ENCODE measurements at places on chromosomes 1 and 21.
A peak's percentile ranks its signal among the peaks of the same experiment; 100 is the strongest.

- no peak for DNase-seq
Observed at GRCh38 chr1:235639226-235640205, 10.1 kb downstream of the GNG4 start.

GRCh38 chr1:56584910-56585528 is 5.7 kb upstream of the PLPP3 start:
- no peak for DNase-seq

GRCh38 chr1:159084152-159084551 is 7.6 kb upstream of the AIM2 start:
- DNase-seq, result no peak

GRCh38 chr1:37131281-37131680 is 97.0 kb upstream of the GRIK3 start:
- no peak for DNase-seq

DNA sequence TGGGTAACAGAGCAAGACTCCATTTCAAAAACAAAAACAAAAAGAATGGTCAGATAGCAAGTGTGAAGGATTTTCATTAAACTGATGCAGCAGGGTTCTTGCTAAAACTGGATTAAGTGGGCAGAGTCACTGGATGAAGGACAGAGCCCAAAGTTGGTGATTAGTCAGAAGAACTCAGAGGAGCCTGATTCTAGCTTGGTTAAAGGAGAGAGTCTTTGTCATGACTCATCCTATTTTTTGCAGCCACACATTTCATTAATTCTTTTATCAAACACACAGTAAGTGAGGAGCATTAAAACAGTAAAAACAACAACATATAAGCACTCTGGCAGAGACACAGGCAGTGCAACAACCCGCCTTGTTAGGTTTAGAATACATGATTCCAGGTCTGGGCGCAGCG is 56.0 kb upstream of the EDARADD start:
- no peak for DNase-seq

GRCh38 chr1:7462617-7463016 is 308.5 kb upstream of the VAMP3 start:
- DNase-seq, result no peak

DNA sequence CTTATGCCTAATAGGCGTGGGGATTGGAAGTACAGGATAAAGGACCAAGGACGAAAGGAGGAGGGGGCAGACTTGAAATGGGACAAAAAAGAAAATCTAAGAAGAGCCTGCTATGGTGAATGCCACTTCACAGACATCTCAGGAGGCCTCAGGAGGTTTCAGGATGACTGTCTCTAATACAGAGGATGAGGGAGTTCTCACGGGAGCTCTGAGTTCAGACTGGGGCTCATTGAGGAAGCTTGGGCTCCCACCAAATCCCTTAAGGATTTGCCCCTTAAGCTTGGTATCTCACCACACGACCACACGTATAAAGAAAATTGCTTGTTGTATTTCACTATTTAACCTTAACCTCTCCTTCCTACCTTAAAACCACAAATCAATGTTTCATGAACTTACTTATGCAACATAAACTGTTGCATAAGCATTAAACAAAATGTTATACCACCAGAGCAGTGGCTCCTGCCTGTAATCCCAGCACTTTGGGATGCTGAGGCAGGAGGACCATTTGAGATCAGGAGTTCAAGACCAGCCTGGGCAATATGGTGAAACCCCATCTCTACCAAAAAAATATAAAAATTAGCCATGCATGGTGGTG is 12.4 kb downstream of the SLC30A1 start:
- DNase-seq, result no peak

DNA sequence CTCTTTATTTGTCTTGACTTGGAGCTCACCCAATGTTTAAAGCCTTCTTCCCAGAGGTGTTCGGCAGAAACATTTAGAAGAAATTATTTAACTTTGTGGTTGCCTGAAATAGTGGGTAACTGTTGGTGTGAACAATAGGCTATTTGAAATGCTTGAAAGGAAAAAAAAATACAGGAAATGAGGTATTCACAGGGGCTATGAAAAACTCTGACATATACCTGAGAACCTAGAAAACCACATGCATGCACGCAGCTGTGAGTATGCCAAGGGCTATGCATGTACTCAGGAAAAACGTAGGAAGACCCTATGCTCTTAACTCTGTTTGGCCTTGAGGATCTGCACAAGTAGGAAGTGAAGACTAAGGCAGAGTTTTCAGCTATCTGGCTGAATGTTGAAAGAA is 16.4 kb upstream of the RNF186 start:
- DNase-seq, result no peak

GRCh38 chr1:66326867-66327266 is 207.1 kb upstream of the SGIP1 start:
- DNase-seq, result no peak

DNA sequence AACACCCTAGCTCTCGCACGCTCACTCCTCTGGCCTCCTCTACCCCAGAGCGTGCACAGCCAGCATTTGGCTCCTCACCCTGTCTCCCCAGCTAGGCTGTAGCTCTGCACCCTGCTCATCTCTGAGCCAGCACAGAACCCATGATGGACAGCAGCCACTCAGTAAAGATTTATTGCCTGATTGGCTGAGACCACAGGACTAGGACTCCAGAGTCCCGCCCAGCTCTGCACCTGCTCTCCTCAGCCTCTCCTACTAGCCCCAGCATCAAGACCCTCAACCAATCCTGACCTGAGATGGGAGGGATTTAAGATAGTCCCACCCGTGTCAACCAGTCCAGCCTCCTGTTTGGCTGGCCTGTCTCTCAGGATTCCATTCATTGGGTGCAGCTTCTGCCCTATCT is 9.3 kb downstream of the C1QB start:
- DNase-seq, result no peak

GRCh38 chr21:34619841-34620665 is 5.1 kb upstream of the RCAN1 start:
- no peak for DNase-seq

DNA sequence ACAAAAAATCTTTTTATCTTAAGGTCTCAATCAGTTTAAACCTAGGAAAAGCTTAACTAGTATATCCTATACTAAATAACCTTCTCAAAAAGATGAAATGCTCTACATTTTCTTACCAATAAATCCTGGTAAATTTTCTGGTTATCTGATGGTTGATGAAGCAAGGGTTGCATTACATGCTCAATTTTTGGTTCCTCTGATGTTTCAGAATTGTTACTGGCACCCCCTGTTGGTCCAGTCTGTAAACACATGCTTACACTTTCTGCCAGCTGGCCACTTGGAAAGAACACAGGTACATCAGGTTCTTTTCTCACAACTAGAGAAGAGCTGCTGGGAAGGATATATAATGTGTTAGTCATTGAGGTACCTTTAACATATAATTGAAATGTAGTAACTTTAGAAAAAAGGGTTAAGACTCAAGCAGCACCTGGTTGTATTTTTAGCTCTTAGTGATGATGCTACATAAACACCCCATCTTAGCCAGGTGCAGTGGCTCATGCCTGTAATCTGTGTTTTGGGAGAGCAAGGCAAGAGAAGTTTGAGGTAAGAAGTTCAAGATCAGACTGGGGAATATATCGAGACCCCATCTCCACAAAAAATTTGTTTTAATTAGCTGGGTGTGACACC is 30.9 kb upstream of the TAL1 start:
- no peak for DNase-seq

- no peak for DNase-seq
Observed at GRCh38 chr1:47243910-47244309, 11.9 kb upstream of the TAL1 start.

GRCh38 chr1:77639056-77639455 is 43.4 kb downstream of the ZZZ3 start:
- no peak for DNase-seq

DNA sequence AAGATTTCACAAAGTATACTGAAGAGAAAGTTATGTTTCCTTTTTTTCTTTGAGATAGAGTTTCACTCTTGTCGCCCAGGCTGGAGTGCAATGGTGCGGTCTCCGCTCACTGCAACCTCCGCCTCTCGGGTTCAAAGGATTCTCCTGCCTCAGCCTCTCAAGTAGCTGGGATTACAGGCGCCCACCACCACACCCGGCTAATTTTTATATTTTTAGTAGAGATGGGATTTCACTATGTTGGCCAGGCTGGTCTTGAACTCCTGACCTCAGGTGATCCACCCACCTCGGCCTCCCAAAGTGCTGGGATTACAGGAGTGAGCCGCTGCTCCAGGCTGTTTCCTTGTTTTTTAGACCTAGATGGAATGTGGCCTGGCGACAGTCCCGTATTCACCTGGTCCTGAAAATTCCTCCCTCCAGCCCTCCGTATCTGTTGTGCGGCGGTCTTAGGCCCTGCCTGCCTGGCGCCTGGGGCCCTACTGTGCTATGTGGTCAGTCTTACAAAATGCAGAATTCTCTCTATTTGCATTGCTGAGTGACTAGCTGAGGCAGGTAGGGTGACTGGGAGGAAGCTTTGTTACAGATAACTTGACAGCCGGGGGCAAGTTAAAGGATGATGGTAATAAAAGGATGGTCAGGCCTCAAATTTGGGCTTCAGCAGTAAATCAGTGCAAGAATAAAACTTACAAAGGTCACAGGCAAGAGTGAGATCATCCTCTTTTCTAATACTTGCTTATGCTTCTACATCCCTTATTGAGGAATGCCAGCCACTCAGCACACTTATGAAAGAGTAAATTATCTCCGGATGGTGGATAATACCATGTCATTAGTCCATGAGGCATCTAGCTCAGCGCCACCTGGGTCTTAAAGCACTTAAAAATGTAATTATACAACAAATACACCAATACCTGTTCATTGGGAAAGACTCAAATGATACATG is 30.3 kb downstream of the PARK7 start:
- DNase-seq, result no peak

GRCh38 chr1:1345384-1345783 is 3.8 kb downstream of the DVL1 start:
- no peak for DNase-seq

DNA sequence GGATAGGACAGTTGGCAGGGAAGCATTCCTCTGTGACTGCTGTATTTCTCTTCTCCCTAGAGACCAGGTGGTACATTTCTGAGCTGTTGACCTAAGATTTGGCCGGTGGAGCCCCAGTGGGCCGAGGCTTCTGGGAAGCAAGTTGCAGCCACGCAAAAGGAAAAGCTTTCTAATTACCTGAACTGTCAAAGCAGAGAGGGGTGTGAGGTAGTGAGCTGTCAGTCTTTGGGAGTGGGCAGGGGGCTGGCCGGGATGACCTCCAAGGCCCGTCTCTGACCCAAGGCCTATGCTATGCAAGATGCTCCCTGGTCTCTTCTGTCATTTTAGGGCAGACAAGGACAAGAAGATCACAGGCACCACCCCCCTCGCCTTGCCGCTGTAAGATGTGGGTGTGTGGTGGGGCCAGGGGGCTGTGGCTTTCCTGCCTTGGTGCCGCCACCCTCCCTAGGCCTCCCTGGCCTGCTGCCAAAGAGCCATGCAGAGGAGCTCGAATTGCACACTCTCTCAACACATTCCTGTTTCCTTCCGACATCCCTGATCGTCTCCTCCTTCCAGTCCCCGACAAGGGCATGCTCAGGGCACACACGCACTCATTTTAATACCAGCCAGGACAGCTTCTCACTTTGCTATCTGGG is 7.7 kb downstream of the PADI1 start:
- DNase-seq, result peak; percentile 47

DNA sequence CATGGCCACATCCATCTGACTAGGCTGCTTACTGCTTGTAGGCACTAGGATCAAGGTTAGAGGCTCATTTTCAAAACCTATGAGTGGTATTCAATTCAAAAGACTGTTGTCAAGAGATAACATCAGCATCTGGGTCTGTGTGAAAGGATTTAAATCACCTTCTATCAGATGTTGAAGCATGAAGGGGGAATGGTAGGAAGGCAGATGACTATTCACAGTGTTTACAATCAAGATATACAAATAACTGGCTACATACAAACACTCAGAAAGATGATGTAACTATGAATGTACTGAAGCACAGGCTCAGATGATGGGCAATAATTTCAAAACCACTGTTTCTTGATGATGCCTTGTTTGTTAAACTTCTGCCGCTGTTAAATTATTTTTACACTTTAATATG is 249.2 kb downstream of the SLC45A1 start:
- no peak for DNase-seq

DNA sequence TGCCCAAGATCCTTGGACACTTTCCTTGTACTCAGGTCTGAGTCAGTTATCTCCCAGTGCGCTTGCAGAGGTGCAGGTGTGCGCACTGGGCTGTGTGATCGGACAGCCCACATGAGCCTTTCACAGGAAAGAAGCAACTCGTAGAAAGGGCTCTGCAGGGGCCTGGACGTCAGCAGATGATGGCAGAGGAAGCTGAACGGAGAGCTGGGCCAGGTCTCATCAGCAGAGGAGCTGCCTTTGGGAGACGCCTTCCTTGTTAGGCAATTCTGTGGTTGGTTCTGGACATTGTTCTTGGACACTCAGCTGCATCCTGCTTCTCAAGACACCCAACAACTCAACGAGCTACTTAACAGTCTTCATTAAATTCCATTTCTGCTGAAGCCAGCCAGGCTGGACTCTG is 7.5 kb upstream of the PROK1 start:
- no peak for DNase-seq

Measured in brain pericyte (primary cell).